Adrenal gland (tissue), 19 donors: ENCODE measurements at places on chromosomes 11 and 22.

GRCh38 chr11:76621868-76622267 is 48.7 kb downstream of the LRRC32 start:
- no peak for DNase-seq

DNA sequence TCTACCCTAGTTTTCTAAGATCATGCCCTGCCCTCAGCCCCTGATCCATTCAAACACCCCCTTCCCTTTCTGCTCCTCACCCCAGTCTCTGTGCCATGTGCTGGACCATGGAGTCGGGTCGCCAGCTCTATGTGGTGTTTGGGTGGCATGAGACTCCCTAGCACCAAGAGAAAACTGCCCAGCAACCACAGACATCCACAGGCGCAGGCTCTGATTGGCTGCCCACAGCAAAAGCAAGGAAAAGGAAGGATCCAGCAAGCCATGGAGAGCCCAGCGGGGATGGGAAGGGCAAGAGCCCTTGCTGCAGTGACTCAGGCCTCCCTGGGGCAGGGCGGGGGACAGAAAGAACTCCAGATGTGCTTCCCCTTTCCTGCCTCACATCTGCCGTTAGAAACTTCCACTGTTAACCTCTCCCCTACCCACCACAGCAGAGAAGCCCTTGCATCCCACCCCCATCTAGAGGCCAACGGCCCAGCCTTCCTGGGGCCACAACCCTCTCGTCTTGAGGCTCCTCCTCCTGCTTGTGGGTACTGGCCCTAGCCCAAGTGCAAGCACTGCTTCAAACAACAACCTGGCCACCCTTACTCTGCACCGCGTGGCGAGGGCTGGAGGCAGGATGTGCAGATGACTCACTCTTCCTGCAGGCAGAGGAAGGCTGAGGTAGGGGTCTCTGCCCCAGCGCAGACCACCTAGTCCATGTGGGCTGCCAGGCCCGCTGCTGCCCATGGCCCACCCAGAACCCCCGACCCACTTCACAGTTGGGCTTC is 9.7 kb upstream of the AHNAK start:
- peak; percentile 97 for DNase-seq

DNA sequence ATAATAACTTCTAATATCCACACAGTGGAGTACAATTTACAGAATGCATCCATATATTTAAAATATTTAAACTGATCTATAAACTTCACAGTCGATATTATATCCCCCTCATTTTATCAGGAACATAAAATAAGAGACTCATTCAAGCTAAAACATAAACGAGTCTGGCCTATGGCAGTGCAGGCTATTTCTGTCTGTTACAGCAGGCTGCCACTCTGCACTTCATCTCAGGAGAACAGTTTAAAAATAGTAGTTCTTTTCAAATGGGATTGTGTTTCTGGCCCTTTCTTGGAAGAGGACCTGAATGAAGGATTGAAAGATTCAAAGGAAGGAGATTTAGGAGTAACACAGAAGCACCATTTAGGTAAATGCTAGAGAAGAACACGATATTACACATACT is 915.7 kb downstream of the NTM start:
- DNase-seq, result no peak

DNA sequence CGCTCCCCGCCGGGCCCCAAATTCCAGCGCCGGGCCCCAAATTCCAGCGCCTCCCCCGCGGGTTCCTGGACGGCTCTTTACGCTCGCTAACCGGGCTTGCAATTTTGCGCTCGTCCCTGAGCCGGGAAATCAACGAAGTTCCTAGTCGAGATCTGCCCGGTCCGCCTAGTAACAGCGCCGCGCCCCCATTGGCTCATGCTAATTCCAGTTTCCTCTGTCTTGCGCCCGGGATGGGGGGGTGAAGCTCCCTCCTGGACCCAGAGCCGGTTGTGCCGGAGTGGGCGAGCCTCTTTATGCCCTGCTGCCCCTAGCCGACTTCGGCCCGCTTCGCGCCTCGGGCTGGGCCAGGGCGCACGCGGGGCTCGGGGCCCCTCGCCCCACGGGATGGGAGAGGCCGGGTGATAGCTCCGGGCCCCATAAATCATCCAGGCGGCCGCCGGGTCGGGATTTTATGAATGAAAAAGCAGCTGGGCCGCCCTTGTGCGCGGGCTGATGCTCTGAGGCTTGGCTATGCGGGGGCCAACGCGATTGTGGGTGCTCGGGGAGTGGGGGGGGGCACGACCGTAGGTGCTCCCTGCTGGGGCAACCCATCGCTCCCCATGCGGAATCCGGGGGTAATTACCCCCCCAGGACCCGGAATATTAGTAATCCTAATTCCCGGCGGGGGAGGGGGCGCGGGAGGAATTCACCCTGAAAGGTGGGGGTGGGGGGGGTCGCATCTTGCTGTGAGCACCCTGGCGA is 1.8 kb upstream of the CCND1 start:
- DNase-seq, result peak; percentile 96

DNA sequence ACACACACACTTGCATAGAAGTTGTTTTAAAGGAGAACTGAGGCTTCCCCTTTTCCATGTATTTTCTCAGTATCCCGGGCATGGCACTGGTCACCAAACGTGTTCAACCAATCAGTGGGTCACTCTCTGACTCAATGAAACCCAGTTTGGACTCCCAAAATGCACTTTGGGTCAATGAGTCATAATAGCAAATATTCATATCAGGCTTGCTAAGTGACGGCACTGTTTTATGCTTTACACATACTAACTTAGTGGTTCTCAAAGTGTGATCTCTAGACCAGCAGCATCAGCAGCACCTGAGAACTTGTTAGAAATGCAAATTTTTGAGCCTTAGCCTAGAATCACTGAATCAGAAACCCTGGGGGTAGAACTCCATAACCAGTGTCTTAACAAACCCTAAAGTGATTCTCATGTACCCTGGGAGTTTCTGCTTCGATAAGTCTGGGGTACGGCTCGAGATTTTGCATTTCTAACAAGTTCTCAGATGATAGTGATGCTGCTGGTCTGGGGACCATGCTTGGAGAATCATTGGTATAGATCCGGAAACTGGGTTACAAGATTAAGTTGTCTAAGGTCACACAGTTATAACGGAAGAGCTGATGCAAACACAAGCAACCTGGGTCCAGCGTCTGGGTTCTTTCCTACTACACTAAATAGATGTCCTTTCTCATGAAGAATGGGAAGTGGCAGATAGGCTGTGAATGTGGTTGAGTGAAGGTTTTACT is 35.6 kb downstream of the ETS1 start:
- DNase-seq, result no peak

- DNase-seq, result no peak
Observed at GRCh38 chr11:46271407-46271806, 6.1 kb upstream of the CREB3L1 start.

DNA sequence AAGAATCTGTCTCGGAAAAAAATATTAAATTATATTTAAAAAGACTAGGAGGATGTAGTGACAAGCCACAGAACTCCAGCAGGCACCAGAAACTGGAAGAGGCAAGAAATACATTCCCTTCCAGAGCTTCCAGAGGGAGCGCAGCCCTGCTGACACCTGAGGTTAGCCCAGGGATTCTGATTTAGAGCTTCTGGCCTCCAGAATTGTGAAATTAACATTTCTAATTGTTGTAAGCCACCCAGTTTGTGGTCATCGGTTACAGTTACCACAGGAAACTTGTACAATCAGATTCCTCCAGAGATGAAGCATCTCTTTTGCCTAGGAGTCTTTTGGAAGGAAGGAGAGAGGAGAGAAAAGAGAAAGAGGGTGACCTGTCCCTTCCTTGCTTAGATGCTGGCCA is 6.4 kb upstream of the UBASH3B start:
- no peak for DNase-seq

- no peak for DNase-seq
Observed at GRCh38 chr11:76107971-76108370, 98.3 kb downstream of the WNT11 start.

GRCh38 chr22:23409976-23410375 is 170.1 kb downstream of the IGLL1 start:
- no peak for DNase-seq

- no peak for DNase-seq
Observed at GRCh38 chr11:71474771-71475483, 21.9 kb downstream of the NADSYN1 start.

DNA sequence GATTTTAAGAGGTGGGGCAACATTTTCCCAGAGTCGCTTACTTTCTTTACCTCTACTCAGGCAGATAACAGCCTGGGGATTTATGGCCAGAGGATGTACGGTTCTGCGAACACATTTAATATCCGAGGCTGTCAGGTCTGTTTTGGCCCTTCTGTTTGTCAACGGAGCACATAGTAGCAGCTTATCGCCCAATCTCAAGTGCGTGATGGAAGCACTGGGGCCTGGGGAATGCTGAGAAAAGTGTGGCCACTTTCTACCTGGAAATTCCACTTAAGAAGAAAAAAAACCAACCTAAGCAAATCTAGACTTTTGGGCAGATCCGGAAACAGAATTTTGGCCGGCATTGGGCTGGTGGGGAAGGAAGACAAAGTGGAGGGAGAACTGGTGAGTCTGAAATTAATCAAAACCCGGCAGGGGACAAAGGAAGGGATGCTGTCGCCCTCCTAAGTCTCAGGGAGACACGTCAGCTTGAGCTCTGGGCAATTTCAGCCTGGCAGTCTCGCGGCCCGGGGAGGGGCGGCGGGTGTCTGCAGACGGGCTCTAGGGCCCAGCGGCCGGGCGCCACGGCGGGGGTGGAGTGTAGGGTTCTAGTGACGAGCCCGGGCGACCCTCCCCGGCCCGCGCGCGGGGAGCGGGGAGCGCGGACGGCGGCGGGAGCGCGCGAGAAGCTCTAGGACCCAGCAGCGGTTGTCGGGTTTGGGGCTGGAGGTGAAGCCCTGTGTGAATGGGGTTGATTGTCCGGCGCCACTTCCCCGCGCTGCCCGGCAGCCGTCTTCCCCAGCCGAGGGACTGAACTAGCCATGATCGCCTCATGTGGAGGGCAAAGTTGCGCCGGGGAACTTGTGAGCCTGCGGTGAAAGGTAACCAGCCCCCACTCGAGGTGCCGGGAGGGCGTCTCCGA is at the start of gene AMOTL1:
Gene AMOTL1 (plus strand): TSS at position 656 of the 901 bp plus-strand sequence. CDS start 156 bp downstream, at position 812.
- peak; percentile 86 for DNase-seq

DNA sequence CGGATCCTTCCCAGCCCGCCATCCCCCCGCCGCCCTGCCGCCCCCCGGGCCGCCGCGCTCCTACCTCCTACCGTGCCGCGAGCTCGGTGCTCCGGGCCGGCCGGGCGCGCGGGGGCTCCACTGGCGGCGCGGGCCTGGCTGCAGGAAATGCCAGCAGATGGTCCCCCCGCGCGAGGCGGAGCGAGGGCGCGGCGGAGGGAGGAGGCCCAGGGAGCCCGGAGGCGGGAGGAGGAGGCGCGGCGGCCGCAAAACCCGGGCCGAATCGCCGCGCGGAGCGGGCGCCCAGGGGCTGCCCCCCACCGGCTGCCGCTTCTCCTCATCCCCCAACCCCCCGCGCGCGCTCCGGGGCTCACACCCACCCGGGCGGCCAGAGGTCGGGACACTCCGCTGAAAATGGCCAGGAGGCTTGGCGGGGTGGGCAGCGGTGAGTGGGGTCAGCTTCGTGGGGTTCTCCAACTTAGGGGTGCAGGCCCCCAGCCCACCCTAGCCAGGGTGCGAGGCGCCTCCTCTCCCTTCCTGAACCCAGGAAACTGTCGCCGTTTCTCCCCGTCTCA is at the start of gene OSBPL5:
Gene OSBPL5 (minus strand): TSS at position 159 of the 554 bp plus-strand sequence. CDS start 36,162 bp downstream, outside the sequence.
- peak; percentile 74 for DNase-seq

DNA sequence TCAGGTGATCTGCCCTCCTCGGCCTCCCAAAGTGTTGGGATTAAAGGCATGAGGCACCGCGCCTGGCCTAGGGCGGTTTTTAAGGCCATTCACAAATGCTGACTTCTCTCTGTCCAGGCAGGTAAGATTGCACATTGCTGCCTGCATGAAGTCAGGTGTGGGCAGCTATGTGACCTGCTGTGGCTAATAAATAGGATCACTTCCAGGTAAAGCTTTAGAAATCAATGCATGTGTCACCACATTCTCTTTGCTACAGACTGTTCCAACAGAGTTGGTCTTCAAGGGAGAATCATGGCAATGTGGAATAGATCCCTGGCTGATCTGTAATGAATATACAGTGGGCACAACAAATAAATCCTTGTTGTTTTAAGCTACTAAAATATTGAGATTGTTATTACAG is 260.3 kb upstream of the PITPNB start:
- DNase-seq, result no peak
